ENCODE measurements at places on chromosomes 4 and X. TPM values are rescaled to one million over a fixed set of nuclear protein-coding genes. Genes with fewer than 3 reads are reported as not detected.

The NSG1 gene
- 0.18 TPM for total RNA-seq

The TLR6 gene
- total RNA-seq = 1.7 TPM

The CCNG2 gene
- total RNA-seq = 8.3 TPM

The GABRA4 gene
- total RNA-seq = not detected

The ACTRT1 gene
- not detected for total RNA-seq

The AIFM1 gene
- total RNA-seq = 46.0 TPM

GRCh38 chr4:105807496-105807895 is 87.8 kb upstream of the NPNT start:
- H3K36me3 ChIP-seq = no peaks in the 10 kb centered on the region
- no peak for DNase-seq
- no peaks in the 10 kb centered on the region for H3K27me3 ChIP-seq
- no peak overlapping the region for H3K4me3 ChIP-seq
- H3K27ac ChIP-seq = no peak overlapping the region

DNA sequence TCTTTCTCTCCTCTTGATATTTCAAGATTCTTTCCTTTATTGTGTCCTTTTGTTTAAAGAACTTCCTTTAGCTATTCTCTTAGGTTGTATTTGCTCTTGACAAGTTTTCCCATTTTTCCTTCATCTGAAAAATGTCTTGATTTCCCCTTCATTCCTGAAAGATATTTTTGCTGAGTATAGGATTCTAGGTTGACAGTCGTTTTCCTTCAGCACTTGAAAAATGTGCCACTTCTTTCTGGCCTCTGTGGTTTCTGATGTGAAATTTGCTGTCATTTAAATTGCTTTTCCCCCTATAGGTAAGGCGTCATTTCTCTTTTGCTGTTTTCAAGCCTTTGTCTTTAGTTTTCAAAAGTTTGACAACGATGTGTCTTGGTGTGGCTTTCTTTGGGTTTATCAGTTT is 23.3 kb upstream of the LAMTOR3 start:
- H3K27me3 ChIP-seq = no peaks in the 10 kb centered on the region
- H3K4me1 ChIP-seq = peaks cover 16% of the 10 kb centered on the region
- no peak for DNase-seq
- peaks cover 53% of the 10 kb centered on the region for H3K36me3 ChIP-seq
- H3K4me3 ChIP-seq = no peak overlapping the region

- H3K4me1 ChIP-seq = peaks cover 19% of the 10 kb centered on the region
- peaks cover 25% of the 10 kb centered on the region for H3K36me3 ChIP-seq
- H3K27me3 ChIP-seq = no peaks in the 10 kb centered on the region
- DNase-seq = no peak
- no peak overlapping the region for H3K4me3 ChIP-seq
Observed at GRCh38 chr4:80017125-80017854, 55.7 kb downstream of the ANTXR2 start.

DNA sequence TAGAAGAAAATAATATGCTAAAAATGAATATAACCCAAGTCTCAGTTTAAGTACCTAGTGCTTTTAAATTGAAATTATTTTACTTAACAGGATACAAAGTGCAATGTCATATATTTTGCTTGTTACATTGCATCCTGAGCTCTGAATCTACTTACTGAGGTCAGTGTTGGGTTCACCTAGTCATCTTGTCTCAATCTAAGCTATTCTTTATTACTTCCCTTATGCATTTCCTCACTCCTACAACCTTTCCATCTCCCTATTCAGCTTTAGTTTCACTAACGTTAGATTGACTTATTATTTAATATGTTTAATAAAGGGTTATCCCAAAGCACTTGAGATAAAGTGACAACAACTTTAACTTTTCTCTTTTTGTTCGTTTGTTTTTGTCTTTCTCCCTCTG is 483.7 kb downstream of the FSTL5 start:
- H3K36me3 ChIP-seq = no peaks in the 10 kb centered on the region
- no peak for DNase-seq
- no peak overlapping the region for H3K27ac ChIP-seq

GRCh38 chrX:2690856-2691542 is at the start of gene CD99:
CD99 (plus strand) TSS chrX:2691295; CDS start chrX:2691361, 66 bp downstream.
- peaks cover 35% of the 10 kb centered on the region for H3K36me3 ChIP-seq
- H3K4me3 ChIP-seq = peak within 1 kb of the TSS; percentile 99
- H3K4me1 ChIP-seq = peaks cover 31% of the 10 kb centered on the region
- H3K27ac ChIP-seq = peak within 1 kb of the TSS; percentile 99

DNA sequence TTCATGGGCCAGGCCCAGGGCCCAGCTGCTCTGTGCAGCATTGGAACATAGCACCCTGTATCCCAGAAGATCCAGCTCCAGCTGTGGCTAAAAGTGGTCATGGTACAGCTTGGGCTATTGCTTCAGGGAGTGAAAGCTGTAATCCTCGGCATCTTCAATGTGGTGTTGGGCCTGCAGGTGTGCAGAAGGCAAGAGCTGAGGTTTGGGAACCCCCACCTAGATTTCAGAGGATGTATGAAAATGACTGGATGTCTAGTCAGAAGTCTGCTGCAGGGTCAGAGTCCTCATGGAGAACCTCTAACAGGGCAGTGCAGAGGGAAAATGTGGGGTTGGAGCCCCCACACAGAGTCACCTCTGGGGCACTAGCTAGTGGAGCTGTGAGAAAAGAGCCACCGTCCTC is 341.7 kb downstream of the PPP3CA start:
- no peak overlapping the region for H3K4me3 ChIP-seq
- H3K4me1 ChIP-seq = peaks cover 17% of the 10 kb centered on the region
- H3K27ac ChIP-seq = no peak overlapping the region

GRCh38 chr4:123987408-123987807 is 590.8 kb downstream of the SPRY1 start:
- H3K4me3 ChIP-seq = no peak overlapping the region
- H3K27me3 ChIP-seq = no peaks in the 10 kb centered on the region
- no peak overlapping the region for H3K27ac ChIP-seq
- no peaks in the 10 kb centered on the region for H3K36me3 ChIP-seq
- H3K4me1 ChIP-seq = no peaks in the 10 kb centered on the region
- no peak for DNase-seq

DNA sequence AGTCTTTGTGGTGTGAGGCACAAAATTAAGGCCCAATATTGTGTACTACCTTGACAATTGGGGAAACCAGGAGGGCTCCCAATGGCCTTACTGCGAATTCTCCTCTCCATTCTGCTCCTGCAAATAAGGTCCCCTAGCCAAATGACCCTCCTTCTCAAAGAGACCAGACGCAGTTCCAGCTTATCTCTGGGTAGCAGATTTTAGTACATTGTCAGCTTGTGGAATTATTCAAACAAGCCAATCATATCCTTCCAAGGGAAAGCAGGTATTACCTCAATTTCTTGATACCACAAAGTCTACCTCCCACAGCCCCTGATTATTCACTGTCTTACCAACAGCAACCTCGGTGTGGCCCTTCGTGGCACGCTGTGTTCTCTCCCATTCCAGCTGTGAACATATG is 7.8 kb upstream of the ZBTB33 start:
- H3K27ac ChIP-seq = no peak overlapping the region
- H3K4me3 ChIP-seq = no peak overlapping the region
- H3K27me3 ChIP-seq = no peaks in the 10 kb centered on the region
- peaks cover 19% of the 10 kb centered on the region for H3K4me1 ChIP-seq
- H3K36me3 ChIP-seq = no peaks in the 10 kb centered on the region

GRCh38 chrX:114365065-114365834 is 218.6 kb upstream of the HTR2C start:
- H3K4me3 ChIP-seq = no peak overlapping the region
- no peak for DNase-seq
- H3K36me3 ChIP-seq = no peaks in the 10 kb centered on the region
- H3K27ac ChIP-seq = no peak overlapping the region

DNA sequence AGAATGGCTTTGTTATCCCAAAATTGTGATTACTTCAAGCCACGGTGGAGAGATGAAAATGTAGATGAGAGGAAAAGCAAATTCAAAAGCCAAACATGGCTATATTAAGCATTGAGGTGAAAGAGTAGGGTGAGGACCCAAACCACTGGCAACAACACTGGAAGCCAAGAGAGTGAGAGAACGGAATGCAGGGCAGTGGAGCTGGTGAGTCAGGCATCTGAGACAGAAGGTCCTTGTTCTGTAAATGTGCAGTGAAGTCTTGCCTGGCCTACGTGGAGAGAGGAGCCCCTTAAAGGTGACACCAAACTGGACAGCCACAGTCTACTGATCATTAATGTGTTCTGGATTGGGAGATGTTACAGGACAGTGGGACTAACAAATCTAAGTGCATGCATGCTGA is 22.8 kb upstream of the SEC24B start:
- no peak for DNase-seq
- no peaks in the 10 kb centered on the region for H3K36me3 ChIP-seq
- H3K27me3 ChIP-seq = peaks cover 6% of the 10 kb centered on the region
- H3K4me1 ChIP-seq = peaks cover 5% of the 10 kb centered on the region
- H3K4me3 ChIP-seq = no peak overlapping the region

GRCh38 chr4:169258141-169258540 is 12.6 kb downstream of the SH3RF1 start:
- H3K4me3 ChIP-seq = no peak overlapping the region
- H3K27me3 ChIP-seq = peaks cover 18% of the 10 kb centered on the region
- H3K4me1 ChIP-seq = no peaks in the 10 kb centered on the region
- no peaks in the 10 kb centered on the region for H3K36me3 ChIP-seq

DNA sequence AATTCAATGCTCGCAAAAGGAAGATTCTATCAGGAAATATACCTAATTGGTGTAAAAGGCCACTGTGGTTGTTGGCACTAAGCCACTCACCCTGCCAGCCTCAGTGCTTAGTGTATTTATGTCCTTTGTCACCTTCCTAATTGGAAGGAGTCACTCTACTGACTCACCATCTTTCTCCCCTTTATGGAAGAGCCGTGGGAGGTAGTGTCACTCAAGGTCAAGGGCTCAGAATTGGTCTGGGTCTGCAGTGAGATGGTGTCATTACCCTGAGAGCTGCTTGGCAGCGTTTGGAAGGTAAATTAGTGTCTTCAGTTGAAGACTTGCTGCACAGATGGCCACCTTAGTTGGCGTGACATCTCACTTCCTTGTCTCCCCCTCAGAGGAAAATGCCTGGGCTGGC is 41.7 kb upstream of the CDKN2AIP start:
- no peak for DNase-seq
- H3K36me3 ChIP-seq = peaks cover 2% of the 10 kb centered on the region
- H3K4me3 ChIP-seq = no peak overlapping the region
- H3K4me1 ChIP-seq = peaks cover 14% of the 10 kb centered on the region

- no peak for DNase-seq
- peaks cover 2% of the 10 kb centered on the region for H3K36me3 ChIP-seq
- H3K4me3 ChIP-seq = peak overlapping the region; percentile 59
Observed at GRCh38 chr4:180059216-180059881, 2183.9 kb upstream of the TENM3 start.

GRCh38 chr4:140609548-140610425 is 41.0 kb upstream of the UCP1 start:
- H3K36me3 ChIP-seq = no peaks in the 10 kb centered on the region
- no peak overlapping the region for H3K4me3 ChIP-seq
- peaks cover 13% of the 10 kb centered on the region for H3K27me3 ChIP-seq
- no peak for DNase-seq
- H3K4me1 ChIP-seq = no peaks in the 10 kb centered on the region

- H3K36me3 ChIP-seq = no peaks in the 10 kb centered on the region
- no peak for DNase-seq
- H3K27ac ChIP-seq = no peak overlapping the region
- H3K27me3 ChIP-seq = no peaks in the 10 kb centered on the region
- no peaks in the 10 kb centered on the region for H3K4me1 ChIP-seq
- no peak overlapping the region for H3K4me3 ChIP-seq
Observed at GRCh38 chrX:8520791-8521190, 56.2 kb downstream of the VCX3B start.

Measured in activated T-helper 1 cell treated with anti-CD3 and anti-CD28 coated beads, Interleukin-12 subunit alpha, Interleukin-12 subunit beta, Interleukin-2, Interleukin-4 antibody, amounts not matched to agents 30 ng/mL and 10 ng/mL and 1 ng/mL, durations not matched to agents 14 hours and 24 hours and 36 hours (primary cell).